Astrocyte (in vitro differentiated cells and primary cell): ENCODE measurements at places on chromosomes 3 and 15. TPM values are rescaled to one million over a fixed set of nuclear protein-coding genes. Genes with fewer than 3 reads are reported as not detected.
A peak's percentile ranks its signal among the peaks of the same experiment; 100 is the strongest.

Gene SSUH2
- not detected in 2 replicates for total RNA-seq

Gene CERS3
- total RNA-seq: not detected in 2 replicates

GRCh38 chr3:118525077-118525476, 509.6 kb downstream of the IGSF11 start:
- H3K4me3 ChIP-seq: no peak overlapping the region
- H3K27ac ChIP-seq: no peak overlapping the region
- H3K36me3 ChIP-seq: no peaks in the 10 kb centered on the region
- no peak for DNase-seq
- H3K4me1 ChIP-seq: no peaks in the 10 kb centered on the region

- peaks cover 23% of the 10 kb centered on the region for H3K4me1 ChIP-seq
- H3K27ac ChIP-seq: no peak overlapping the region
- no peaks in the 10 kb centered on the region for H3K27me3 ChIP-seq
These were observed 2.5 kb upstream of the HACD2 start for GRCh38 chr3:123587401-123587800.

DNA sequence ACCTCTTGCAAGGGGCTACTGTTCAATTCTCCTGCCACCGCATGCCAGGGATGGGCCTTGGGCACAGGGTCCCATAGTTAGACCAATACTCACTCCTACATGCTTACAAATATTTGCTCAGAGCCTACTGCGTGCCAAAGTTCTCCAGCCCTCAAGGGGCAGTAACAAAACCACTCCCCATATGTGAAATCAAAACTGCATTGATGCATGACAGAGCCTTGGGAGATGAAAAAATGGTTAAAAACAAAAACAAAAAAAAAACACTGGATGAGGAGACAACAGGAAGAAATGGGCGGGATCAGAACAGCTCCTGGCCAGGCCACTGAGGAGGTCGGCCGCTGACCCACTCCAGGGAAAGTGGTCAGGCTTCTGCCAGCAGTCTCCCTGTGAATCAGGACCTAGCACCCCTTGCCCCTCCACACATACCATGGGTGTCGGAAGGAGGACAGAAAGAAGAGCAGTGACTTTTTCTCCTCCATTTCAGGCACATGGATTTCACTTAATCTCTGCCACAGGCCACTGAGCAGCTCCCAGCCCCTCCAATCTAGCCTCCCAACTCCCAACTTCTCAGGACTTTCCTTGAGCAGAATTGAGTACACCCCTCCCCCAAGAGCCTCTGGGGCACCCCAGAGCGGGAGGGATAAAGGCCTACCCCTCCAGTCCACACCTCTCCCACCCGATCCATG, 2.8 kb downstream of the PLXNB1 start:
- no peak overlapping the region for H3K4me3 ChIP-seq
- DNase-seq: no peak
- H3K27ac ChIP-seq: no peak overlapping the region
- H3K27me3 ChIP-seq: no peaks in the 10 kb centered on the region
- peaks cover 3% of the 10 kb centered on the region for H3K36me3 ChIP-seq

GRCh38 chr3:172749230-172749965, 1.1 kb upstream of the ECT2 start:
- H3K27ac ChIP-seq: peak overlapping the region; percentile 99
- no peaks in the 10 kb centered on the region for H3K36me3 ChIP-seq
- peaks cover 26% of the 10 kb centered on the region for H3K4me1 ChIP-seq
- H3K4me3 ChIP-seq: peak overlapping the region; percentile 84

GRCh38 chr3:159448902-159449301, 539.7 kb upstream of the IL12A start:
- no peaks in the 10 kb centered on the region for H3K4me1 ChIP-seq
- no peaks in the 10 kb centered on the region for H3K36me3 ChIP-seq
- H3K4me3 ChIP-seq: no peak overlapping the region
- no peaks in the 10 kb centered on the region for H3K27me3 ChIP-seq

DNA sequence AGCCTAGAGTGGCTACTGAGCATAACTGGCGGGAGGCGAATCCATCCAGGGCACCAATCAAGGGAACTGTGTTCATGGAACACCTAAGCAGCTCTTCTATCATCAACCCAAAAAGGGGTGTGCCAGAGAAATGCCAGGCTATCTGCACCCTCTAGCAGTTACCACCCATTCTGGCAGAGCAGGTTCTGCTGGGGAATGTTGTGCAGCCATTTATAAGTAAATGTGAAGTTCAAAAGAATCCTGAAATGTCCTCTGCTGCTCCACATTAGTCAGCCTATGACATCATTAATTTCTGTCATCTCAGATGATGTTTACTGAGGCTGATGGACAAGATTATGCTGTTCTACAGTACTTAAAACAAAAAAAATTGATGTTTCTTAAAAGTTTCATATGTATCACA, 7.7 kb downstream of the SKIC8 start:
- H3K27ac ChIP-seq: no peak overlapping the region
- no peaks in the 10 kb centered on the region for H3K27me3 ChIP-seq
- peaks cover 42% of the 10 kb centered on the region for H3K36me3 ChIP-seq
- no peak overlapping the region for H3K4me3 ChIP-seq
- DNase-seq: no peak
- H3K4me1 ChIP-seq: no peaks in the 10 kb centered on the region
